ENCODE measurements at places on chromosomes 7 and 10.

GRCh38 chr10:50600286-50600685 lies 23.5 kb downstream of the SGMS1 start:
- H3K4me3 ChIP-seq: no peak overlapping the region
- no peak for DNase-seq
- no peaks in the 10 kb centered on the region for H3K27me3 ChIP-seq
- H3K27ac ChIP-seq: no peak overlapping the region
- H3K36me3 ChIP-seq: peaks cover 2% of the 10 kb centered on the region

DNA sequence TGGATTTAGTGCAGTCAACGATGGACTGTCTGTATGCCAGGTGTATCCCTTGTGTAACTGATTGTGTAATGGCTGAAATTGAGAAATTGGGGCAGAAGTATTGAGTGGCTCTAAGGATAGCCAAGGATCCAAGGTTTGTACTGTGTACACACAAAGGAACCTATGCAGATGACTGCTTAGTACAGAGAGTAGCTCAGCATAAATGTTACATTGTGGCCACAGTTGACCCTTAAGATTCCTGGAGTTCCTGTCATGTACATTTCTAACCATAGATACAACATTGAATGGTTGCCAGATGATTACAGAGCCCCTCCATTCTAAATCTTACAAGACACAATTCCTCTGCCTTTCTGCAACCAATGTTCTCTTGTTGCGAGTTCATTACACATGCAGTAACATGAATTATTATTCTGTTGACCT lies 25.3 kb downstream of the CCDC126 start:
- H3K4me3 ChIP-seq: no peak overlapping the region
- H3K4me1 ChIP-seq: peaks cover 3% of the 10 kb centered on the region
- H3K27me3 ChIP-seq: no peaks in the 10 kb centered on the region
- H3K27ac ChIP-seq: no peak overlapping the region
- DNase-seq: no peak

DNA sequence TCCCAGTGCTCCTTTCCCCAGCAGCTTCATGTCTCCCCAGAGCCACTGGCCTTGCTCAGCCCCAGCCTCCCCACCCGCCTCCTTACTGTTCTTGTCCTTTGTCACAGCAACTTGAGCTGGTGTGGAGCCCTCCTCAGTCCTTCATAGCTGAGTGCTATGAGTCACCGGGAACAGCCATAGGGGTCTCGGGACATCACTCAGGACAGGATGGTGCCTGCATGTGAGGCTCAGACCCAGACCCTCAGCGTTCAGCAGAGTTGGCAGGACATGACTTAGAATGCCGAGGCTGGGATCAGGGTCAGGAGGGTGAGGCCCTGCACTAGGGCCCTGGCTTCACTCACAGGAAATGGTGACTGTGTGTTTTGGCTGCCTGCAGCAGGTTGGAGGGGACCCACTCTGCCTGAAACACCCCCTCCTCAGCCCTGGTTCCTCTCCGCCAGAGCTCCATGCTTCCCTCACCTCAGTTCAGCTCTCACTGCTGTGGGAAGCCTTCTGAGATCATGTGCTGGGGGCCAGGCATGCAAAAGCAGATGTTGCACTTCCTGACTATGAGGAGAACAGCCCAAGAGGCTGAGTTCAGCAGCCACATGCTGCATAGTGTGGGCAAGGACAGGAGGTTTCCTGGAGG lies 40.7 kb upstream of the GJD4 start:
- no peak overlapping the region for H3K4me3 ChIP-seq
- H3K36me3 ChIP-seq: peaks cover 16% of the 10 kb centered on the region
- DNase-seq: no peak
- H3K27ac ChIP-seq: no peak overlapping the region
- H3K27me3 ChIP-seq: no peaks in the 10 kb centered on the region

DNA sequence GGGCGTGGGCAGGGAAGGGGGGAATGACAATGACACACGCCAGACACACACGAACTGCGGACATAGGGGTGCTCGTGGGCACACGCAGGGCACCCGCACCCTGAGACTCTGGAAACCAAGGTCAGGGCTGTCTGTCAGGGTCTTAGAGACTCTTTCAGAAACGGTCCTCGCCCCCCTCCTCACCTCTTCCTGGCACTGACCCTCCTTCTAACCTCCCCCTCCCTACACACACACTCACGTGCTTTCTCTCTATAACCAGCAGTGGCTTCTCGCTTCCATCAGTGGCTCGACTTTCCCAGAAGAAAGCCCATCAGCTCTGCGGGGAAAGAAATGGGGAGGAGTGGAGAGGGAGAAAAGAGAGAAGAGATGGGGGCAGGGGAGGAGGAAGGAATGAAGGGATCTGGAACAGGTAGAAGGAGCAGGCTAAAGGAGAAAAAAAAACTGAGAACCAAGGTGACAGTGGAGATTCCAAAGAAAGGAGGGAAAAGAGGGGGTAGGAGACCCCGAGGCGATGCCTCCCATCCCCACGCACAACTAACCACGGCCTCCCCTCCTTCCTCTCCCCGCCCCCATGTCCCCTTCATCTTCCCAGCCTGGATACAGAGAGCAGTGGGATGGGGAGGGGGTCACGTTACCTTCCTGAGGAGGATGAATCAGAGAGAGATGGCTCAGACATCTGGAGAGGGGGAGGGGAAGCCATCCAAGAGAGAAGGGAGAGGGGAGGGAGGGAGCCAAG lies 1.7 kb upstream of the VGF start:
- H3K4me3 ChIP-seq: no peak overlapping the region
- no peak overlapping the region for H3K27ac ChIP-seq
- H3K36me3 ChIP-seq: peaks cover 2% of the 10 kb centered on the region
- peaks cover 75% of the 10 kb centered on the region for H3K27me3 ChIP-seq
- H3K4me1 ChIP-seq: peaks cover 74% of the 10 kb centered on the region
- DNase-seq: no peak

GRCh38 chr7:55558962-55559920 lies 13.1 kb downstream of the VOPP1 start:
- H3K36me3 ChIP-seq: peaks cover 29% of the 10 kb centered on the region
- no peak for DNase-seq
- H3K4me3 ChIP-seq: no peak overlapping the region
- H3K27ac ChIP-seq: peak overlapping the region; percentile 25

DNA sequence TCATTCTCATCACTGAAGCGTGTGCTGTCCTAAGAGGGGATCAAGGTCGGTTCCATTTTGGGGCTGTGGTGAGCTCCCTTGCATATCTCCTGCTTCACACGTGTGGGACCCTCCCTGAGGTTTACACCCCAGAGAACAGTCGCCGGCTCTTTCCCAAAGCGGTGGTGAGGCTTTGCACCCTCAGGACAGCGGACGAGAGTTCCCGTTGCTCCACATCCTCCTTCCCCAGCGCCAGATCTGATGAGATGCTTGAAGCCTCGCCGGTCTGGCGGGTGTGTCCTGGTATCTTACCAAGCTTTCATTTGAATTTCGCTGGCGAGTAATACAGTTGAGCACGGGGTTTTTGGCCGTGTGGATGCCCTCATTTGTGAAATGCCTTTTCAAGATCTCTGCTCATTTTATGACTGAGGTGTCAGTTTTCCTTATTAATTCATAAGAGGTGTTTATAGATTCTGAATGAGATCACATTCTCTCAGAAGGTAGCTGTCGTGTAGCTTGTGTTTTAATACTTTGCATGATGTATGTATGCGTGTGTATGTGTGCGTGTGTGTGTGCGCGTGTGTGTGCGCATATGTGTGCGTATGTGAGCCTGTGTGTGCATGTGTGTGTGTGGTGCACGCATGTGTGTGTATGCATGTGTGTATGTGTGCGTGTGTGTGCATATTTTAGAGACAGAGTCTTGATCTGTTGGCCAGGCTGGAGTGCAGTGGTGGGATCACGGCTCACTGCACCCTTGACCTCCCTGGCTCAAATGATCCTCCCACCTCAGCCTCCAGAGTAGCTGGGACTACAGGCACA lies 30.7 kb downstream of the ELFN1 start:
- no peak overlapping the region for H3K27ac ChIP-seq
- H3K4me3 ChIP-seq: no peak overlapping the region
- H3K4me1 ChIP-seq: no peaks in the 10 kb centered on the region
- peaks cover 6% of the 10 kb centered on the region for H3K27me3 ChIP-seq
- DNase-seq: no peak

DNA sequence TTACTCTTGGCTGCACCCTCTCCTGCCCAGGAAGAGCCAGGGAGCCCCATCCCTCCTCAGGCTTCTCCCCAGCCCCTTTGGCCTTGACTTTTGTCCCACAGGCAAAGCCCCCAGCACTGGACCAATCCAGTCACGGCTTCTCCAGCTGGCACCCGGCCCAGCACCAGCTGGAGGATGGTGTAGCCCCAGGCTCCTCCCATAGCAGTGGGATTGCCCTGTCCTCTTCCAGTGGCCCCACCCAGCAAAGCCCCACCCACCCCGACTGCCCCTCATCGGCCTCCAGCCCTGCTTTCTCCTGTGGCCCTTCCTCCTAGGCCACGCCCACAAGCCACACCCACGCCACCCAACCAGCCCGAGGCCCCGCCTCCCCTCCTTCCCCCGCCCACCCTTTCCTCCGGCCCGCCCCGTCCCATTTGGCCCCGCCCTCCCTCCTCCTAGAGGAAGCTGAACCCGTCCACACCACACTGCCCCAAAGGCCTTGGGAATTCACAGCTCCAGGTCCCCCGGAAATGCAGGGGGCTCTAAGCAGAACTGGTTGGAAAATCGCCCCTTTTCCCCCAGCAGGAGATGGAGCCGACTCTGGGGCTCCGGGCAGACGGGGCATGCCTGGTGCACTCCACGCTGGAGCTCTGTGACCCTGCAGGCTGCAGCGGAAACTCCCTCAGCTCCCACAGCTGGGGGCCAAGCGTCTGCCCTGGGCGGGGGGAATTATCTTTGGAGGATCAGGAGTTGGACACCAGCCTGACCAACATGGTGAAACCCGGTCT lies 25.2 kb downstream of the GET4 start:
- peaks cover 4% of the 10 kb centered on the region for H3K36me3 ChIP-seq
- DNase-seq: peak; percentile 68
- no peak overlapping the region for H3K27ac ChIP-seq
- no peaks in the 10 kb centered on the region for H3K4me1 ChIP-seq
- H3K4me3 ChIP-seq: no peak overlapping the region

GRCh38 chr7:132428247-132428919 lies 147.9 kb downstream of the PLXNA4 start:
- no peaks in the 10 kb centered on the region for H3K36me3 ChIP-seq
- no peak overlapping the region for H3K4me3 ChIP-seq
- DNase-seq: no peak
- no peak overlapping the region for H3K27ac ChIP-seq

GRCh38 chr10:93443481-93443880 lies 38.7 kb downstream of the MYOF start:
- no peaks in the 10 kb centered on the region for H3K4me1 ChIP-seq
- DNase-seq: no peak
- no peak overlapping the region for H3K27ac ChIP-seq
- no peak overlapping the region for H3K4me3 ChIP-seq
- H3K36me3 ChIP-seq: peaks cover 5% of the 10 kb centered on the region
- no peaks in the 10 kb centered on the region for H3K27me3 ChIP-seq

DNA sequence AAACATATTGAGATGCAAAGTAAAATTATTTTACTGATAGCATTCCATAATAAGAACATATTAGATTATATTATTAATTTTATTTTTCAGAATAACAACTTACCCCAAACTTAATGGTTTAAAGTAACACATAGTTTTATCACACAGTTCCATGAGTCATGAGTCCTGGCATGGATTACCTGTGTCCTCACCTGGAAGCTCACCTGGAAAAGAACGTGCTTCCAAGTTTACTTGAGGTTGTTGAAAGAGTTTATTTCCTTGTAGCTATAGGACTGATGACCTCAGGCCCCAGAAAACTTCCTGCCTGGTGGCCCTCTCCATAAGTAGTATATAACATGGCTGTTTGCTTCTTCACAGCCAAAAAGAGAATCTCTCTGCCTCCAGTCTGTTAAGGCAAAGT lies 254.6 kb downstream of the TFEC start:
- no peaks in the 10 kb centered on the region for H3K4me1 ChIP-seq
- H3K36me3 ChIP-seq: no peaks in the 10 kb centered on the region
- no peak for DNase-seq
- no peaks in the 10 kb centered on the region for H3K27me3 ChIP-seq

GRCh38 chr7:67267914-67268313 lies 271.3 kb downstream of the TYW1 start:
- no peaks in the 10 kb centered on the region for H3K4me1 ChIP-seq
- peaks cover 6% of the 10 kb centered on the region for H3K36me3 ChIP-seq
- no peak overlapping the region for H3K27ac ChIP-seq
- no peaks in the 10 kb centered on the region for H3K27me3 ChIP-seq
- no peak for DNase-seq

GRCh38 chr7:6398943-6399342 lies 48.8 kb downstream of the DAGLB start:
- DNase-seq: no peak
- H3K27ac ChIP-seq: no peak overlapping the region
- no peak overlapping the region for H3K4me3 ChIP-seq
- H3K36me3 ChIP-seq: peaks cover 36% of the 10 kb centered on the region
- H3K27me3 ChIP-seq: no peaks in the 10 kb centered on the region

Measured in activated naive CD8-positive, alpha-beta T cell treated with anti-CD3 and anti-CD28 coated beads, Interleukin-2, amount 50 U/mL, for 24 hours (primary cell).